ENCODE measurements at places on chromosomes 11 and 22.

- DNase-seq: no peak
Observed at GRCh38 chr11:101129203-101129943, at the start of gene PGR. TSS of gene PGR (minus strand) at chr11:101129813. CDS start at chr11:101129070, 743 bp downstream.

GRCh38 chr11:65436412-65437032, 13.9 kb downstream of the NEAT1 start:
- DNase-seq: peak; percentile 45

DNA sequence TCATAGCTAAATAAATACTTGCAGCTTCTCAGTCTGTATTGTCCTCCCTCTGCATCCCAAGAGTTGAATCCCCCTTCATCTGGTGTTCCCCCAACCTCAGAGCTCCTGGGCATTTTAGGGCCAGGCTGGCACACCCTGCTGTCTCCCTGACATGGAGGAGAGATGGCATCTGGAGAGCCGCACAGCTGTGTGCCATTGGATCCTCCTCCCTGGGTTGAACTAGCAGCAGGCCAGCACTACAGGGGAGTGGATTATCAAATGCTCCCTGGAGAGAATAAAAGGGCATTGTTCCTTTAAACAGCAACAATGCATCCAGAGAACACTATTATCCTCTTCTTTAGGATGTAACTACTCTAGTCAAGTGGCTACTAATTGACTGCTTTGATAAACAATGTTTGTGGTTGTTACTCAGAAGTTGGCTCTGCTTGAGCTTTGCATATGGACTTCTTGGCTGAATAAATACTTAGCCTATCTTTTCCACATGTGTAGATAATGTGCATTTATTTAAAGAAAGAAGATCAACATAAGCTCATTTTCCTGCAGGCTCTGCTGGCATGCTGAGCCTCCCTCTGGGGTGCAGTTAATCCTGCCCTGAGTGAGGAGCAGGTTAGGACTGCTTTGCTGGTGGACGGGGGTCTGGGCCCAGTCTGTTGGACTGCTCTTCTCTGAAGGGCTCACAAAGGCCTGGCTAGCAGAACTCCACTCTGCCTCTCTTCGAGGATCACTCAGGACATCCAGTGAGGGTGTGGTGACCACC, 897.2 kb downstream of the TBC1D22A start:
- DNase-seq: no peak

DNA sequence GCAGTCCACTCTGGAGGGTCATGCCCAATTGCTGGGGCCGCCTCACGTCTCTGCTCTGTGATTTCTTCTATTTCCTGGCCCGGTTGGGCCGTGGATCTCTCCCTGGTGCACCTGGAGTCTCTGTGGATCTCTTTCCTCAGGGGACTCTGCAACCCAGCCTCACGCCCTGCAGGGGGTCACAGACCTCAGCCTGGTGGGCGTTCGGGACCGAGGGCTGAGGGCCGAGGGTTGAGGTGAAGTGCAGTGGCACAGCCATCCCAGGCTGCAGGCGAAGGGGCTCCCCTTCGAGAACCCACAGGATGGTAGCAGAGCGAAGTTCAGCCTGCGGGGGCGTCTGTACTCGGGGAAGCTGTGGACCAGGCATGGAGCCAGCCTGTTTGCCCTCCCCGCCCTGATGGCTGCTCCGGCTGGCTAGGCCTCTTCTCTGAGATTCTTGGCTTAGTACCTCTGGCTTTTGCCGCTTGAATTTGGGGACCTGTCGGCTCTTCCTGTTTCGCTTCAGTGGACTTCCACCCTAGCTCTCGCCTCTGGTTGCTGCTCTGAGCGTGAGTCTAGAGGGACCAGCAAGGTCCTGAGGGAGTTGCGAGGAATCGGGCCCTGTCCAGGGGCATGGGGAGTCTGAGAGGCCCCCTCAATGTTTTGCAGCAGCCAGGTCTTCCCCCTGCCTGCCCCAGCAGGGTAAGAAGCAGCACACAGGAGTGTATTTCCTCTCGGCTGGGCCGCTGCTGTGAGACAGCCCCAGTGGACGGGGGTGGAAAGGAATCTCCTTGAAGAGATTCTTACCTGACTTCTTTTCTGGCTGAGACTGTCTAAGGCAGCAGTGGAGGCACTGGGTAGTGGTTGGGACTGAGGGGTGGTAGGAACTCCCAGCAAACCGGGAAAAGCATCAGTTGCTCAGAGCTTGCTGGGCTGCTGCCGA, 140.8 kb downstream of the TBC1D22A start:
- no peak for DNase-seq

DNA sequence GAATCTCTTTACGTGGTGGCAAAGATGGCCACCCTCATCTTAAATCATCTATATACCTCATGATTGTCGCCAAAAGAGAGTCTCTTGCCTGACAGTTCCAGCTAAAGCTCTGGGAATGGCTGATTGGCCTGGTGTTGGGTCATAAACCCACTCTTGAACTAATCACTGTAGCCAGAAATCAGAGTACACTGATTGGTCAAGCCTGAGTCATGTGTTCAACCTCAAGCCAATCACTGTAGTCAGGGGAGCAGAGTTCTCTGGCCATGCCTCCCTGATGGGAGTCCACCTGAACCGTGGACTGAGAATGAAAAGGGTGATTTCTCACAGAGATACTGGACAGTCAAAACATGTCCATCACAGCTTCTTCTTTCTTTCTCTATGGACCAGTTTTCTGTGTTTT, 45.8 kb downstream of the RCN1 start:
- no peak for DNase-seq

DNA sequence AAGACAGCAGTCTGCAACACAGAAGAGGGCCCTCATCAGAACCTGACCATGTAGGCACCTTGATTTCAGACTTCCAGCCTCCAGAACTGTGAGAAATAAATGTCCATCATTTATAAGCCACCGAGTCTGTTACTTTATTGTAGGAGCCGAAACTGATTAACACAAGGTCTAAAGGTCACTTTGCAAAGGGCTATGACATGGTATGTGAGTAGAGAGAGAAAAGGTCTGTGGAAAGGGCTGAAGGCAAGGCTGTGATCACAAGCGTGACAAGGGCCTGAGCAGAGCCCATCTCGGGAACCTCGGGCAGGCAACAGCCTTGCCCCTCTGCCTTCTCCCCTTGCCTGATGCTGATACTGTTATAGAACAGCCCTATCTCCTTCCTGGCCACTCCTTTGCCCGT, 73.4 kb upstream of the TEAD1 start:
- DNase-seq: no peak

- no peak for DNase-seq
Observed at GRCh38 chr22:42871146-42872050, 14.3 kb upstream of the ARFGAP3 start.

DNA sequence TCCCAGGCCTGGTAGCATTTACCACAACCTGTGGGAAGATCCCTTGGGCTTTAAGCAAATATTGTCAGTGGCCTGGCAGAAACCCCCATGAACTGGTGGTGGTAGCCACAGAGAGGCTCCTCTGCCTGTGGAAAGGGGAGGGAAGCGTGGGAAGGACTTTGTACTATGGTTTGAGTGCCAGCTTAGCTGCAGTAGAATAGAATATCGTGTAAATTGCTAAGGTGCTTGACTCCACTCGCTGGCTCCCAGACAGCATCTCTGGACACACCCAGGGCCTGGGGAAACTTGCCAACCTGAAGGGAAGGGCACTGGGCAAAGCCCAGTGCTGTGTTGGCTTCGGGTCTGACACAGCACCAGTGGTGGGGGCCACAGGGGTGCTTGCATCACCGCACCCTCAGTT, 52.6 kb downstream of the XRRA1 start:
- DNase-seq: no peak

DNA sequence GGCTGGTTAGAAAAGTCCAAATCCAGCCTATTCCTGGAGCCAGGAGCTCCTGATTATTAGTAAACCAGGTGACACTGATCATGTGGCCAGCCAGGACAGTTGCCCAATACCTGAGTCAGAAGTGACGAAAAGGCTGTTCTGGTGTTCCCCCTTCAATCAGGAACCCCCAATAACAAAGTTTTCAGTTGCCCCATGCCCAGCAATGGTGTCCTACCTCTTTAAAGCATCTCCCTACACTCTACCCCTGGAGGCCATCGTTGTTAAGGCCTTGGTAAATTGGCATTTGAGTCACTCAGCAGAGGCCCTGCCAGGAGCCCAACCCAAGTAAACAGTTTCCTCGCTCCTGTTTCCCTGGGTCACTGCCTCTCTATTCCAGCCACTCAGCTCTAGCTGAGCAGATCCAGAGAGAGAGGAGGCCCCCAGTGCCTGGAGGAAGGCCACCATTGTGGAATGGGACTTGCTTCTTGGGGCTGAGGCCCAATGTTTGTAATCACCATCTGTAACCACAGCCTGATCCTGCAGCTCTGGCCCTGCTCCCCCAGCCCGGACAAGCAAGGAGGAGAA, 25.0 kb downstream of the ARHGAP1 start:
- DNase-seq: no peak

GRCh38 chr11:26842478-26843282, 120.8 kb upstream of the SLC5A12 start:
- no peak for DNase-seq

- peak; percentile 10 for DNase-seq
Observed at GRCh38 chr11:35304386-35304775, 115.0 kb downstream of the SLC1A2 start.

DNA sequence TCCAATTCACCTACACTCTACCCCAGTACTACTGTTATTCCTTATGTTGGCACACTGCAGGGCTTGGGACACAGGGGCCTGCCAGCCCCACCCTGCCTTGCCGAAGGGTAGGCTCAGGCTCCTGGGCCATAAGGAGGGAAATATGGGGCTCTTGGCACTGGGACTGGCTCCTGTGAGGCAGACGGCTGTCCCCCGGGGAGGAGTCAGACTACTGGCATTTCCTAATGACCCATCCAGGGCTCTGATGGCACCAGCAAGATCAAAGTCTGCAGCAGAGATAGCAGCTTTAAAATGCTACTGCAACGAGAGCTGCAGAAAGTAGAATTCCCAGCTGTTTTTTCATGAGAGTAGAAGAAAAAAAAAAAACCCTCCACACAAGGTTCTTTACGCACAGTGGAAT, 42.2 kb upstream of the CYP2D6 start:
- DNase-seq: no peak

DNA sequence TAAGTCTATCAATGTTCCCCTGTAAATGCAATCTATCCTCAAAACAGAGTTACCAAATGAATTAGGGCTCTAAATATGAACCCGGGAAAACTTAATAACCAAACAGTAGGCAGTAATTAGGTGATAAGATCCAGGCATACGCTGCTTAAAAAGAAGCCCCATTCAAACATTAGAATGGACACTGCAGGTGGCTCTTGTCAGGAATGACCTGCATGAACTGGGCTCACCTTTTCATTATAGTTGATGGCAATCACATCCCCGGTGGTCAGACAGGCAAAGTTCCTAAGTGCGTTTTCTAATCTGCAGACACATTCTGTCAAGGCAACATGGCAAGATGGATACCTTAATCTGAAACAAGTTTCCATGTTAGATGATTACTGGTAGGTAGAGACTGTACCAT, 14.0 kb downstream of the UFD1 start:
- DNase-seq: no peak

- no peak for DNase-seq
Observed at GRCh38 chr22:23183061-23183698, 2.9 kb downstream of the BCR start.

- peak; percentile 73 for DNase-seq
Observed at GRCh38 chr11:67646535-67647336, 3.8 kb downstream of the ACY3 start.

DNA sequence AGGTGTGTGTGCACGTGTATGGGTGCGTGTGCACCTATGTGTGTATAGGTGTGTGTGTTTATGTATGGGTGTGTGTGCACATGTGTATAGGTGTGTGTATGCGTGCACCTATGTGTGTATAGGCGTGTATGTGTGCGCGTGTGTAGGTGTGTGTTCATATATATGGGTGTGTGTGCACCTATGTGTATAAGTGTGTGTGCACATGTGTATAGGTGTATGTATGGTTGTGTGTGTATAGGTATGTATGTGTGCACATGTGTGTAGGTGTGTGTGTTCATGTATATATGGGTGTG, 26.9 kb downstream of the KCNQ1 start:
- DNase-seq: no peak

- no peak for DNase-seq
Observed at GRCh38 chr22:19105456-19105855, 16.8 kb downstream of the DGCR2 start.

DNA sequence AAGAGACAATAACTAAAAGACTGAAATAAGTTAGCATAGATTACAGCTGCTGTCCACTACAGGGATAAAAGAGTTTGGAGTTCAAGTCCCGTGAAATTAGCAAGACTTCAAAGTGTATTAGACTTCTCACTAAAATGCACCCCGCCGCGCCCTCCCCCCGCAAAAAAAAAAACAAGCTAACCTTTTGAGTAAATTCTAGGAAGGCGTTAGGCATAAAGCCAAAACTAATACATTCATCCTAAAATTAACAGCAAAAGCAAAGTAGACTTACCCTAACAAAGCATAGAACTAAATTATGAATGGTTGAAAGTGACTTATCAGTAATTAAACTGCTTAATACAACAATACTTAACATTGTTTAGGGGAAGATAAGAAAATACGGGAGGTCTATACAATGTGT, 581.0 kb upstream of the CHORDC1 start:
- DNase-seq: no peak

DNA sequence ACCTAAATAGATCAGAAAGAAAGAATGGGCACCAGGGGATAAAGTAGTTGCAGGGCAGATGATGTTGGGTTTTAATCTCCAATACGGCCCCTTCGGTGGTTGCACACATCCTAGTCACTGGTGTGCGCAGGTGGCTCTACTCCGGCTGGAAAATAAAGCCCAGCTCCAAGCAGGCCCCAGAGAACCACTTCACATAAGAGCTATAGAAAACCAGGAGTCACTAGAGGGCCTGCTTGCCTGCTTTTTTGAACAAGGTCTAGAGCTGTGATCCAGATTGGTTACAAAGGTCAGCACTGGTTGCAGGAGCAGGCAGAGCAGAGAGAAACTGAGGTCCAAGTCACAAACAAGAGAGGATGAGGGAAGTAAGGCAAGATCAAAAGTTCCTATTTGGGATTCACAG, 41.5 kb upstream of the MS4A8 start:
- DNase-seq: no peak

- peak; percentile 45 for DNase-seq
Observed at GRCh38 chr11:75524665-75525432, 892 bp downstream of the GDPD5 start.

DNA sequence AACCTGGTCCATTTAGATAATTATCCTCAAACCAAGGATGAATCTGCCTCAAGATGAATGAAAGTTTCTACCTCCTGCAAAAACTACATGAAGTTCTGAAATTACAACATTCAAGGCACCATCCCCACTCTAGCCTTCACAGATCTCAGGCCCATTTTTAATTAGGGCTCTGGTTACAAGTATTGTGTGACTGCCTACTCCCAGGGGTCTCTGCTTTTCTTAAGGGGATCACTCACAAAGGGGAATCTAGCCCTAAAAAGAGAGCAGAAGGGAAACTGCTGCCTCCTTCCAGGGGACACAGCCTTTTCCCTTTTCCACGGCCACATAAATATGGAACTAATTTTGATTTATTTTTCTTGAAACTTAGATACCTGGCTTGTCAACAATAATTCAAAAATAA, 17.4 kb upstream of the TMEM135 start:
- DNase-seq: no peak

- peak; percentile 72 for DNase-seq
Observed at GRCh38 chr22:49807780-49808708, 19.6 kb downstream of the BRD1 start.

DNA sequence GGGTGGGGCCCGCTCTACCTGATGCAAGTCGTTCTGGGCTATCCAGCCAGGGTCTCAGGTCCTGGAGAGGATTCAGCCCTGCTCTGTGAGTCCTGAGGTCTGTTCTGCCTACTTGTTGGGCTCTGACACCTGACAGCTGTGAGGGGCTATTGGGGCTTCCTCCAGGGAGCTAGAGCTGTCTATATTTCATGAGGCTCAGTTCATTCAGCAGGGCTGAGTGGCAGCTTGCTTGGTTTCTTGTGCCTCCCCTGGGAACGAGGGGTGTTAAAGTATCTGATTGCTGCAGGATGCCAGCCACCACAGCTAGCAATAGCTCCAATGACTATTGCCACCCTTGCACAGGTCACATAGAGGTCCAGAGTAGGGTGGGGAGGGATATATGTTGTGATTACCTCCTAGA, 26.7 kb downstream of the INSC start:
- no peak for DNase-seq

Measured in activated CD8-positive, alpha-beta T cell treated with anti-CD3 and anti-CD28 coated beads for 36 hours (primary cell).